ENCODE measurements at places on chromosomes 1 and 21.

GRCh38 chr1:3864884-3865283, 7.6 kb downstream of the DFFB start:
- no peak for DNase-seq

- peak; percentile 25 for DNase-seq
Observed at GRCh38 chr21:33578959-33579542, 9.4 kb downstream of the DONSON start.

GRCh38 chr1:204207136-204207616, 6.6 kb downstream of the GOLT1A start:
- DNase-seq: no peak

DNA sequence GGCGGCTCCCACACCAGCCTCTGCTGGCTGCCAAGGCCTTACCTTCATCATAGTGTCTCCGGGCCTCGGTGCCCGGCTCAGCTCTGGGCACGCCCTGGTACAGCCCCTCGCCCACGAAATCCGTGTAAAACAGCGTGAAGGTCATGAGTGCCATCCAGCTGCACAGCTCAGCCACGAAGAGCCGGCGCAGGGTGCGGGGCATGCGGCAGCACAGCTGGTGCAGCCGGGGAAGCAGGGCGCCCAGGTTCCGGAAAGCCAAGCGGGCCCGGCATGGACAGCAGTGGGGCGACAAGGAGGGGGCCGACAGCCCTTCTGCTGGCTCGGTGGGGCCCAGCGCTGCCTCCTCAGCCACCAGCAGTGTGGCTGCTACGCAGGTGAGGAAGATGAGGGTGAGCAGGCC, 17.5 kb downstream of the SLC45A3 start:
- DNase-seq: no peak

GRCh38 chr1:53373246-53373645, 45.4 kb upstream of the LRP8 start:
- no peak for DNase-seq

GRCh38 chr1:245060684-245061374, 94.0 kb upstream of the KIF26B start:
- DNase-seq: peak; percentile 76

GRCh38 chr1:107964336-107965109, 457 bp downstream of the VAV3 start:
- peak; percentile 17 for DNase-seq

DNA sequence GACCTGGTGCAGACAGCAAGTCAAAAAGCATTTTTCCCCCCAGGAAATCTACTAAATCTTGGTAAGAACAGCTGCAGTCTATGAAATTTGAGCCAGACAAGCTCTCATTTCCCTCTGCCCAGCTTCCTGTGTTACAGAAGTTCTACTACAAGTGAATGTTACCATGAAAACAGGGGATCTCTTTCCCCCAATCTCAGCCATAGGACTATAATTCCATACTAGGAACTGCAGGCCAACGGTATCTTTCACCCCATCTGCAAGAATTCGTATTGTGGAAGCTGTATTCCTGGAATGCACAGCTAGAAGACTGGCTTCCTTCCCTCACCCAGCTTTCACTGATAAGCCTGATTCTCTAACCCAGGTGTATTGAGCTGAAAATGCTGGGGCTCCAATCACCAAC, 1655.4 kb downstream of the BRINP3 start:
- DNase-seq: peak; percentile 60

- DNase-seq: no peak
Observed at GRCh38 chr1:234760303-234760723, 150.3 kb upstream of the IRF2BP2 start.

DNA sequence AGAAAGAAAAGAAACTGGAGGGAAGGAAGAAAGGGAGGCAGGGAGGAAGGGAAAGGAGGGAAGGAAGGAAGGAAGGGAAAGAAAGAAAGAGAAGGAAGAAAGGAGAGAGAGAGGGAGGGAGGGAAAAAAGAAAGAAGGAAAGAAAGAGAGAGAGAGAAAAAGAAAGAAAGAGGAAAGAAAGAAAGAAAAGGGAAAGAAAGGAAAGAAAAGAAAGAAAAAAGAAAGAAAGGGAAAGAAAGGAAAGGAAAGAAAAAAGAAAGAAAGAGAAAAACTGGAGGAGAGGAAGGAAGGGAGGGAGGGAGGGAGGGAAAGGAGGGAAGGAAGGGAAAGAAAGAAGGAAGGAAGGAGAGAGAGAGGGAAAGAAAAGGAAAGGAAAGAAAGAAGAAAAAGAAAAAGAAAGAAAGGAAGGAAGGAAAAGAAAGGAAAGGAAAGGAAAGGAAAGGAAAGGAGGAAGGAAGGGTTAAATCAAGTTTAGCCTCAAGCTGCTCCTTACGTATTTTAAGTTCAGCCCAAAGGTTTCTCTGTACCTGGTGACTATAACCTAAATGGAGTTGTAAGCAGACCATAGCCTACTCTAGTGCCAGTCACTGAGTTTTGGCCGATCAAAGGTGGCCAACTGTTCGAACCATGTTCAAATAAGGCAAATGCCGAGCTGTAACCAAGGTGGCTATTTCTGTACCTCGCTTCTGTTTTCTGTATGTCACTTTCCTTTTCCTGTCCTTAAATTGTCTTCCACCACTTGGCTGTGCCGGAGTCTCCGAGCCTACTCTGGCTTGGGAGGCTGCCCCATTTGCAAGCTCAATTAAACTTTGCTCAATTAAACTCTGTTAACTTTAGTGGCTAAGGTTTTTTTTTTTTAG, 37.8 kb upstream of the TMPRSS2 start:
- DNase-seq: no peak

GRCh38 chr1:27397110-27397509, 4.7 kb downstream of the GPR3 start:
- DNase-seq: no peak

GRCh38 chr1:115706587-115707425, 61.7 kb downstream of the CASQ2 start:
- DNase-seq: peak; percentile 49

DNA sequence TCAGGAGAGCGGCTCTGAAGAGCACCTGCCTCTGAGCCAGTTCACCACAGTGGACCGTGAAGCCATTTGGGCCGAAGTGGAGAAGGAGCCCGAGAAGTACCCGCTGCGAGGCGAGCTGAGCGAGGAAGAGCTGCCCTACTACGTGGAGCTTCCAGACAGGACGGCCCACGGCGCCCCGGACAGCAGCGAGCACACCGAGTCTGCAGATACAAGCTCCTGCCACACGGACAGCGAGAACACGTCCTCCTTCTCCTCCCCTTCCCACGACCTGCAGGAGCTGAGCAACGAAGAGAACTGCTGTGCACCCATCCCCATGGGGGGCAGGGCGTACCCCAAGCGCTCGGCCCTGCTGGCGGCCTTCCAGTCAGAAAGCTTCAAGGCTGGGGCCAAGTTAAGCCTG, 74.9 kb upstream of the MORC3 start:
- DNase-seq: no peak

DNA sequence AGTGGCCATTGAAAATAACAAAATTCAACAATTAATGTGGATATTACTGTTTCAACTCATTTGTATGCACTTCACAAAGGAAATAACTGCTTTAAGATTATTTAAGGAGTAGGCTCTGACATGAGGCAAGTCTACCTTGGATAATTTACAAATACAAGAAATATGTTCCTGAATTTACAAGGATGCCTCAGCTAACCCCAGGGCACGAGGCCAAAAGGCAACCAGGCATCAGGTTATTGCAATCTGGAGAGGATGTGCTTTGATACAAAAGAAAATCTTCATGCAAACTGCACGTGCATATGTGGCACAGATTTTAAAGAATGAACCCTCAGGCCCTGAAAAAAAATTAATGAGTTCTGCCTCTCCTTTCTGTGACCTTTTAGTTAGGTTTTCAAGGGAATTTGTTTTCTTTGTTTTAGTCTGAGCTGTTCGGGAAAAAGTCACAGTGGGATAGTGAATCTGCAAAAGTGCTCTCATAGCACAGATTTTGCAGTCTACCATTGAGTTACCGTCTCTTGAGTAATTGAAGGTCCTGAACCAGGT, 1304.2 kb upstream of the ADGRL4 start:
- no peak for DNase-seq

DNA sequence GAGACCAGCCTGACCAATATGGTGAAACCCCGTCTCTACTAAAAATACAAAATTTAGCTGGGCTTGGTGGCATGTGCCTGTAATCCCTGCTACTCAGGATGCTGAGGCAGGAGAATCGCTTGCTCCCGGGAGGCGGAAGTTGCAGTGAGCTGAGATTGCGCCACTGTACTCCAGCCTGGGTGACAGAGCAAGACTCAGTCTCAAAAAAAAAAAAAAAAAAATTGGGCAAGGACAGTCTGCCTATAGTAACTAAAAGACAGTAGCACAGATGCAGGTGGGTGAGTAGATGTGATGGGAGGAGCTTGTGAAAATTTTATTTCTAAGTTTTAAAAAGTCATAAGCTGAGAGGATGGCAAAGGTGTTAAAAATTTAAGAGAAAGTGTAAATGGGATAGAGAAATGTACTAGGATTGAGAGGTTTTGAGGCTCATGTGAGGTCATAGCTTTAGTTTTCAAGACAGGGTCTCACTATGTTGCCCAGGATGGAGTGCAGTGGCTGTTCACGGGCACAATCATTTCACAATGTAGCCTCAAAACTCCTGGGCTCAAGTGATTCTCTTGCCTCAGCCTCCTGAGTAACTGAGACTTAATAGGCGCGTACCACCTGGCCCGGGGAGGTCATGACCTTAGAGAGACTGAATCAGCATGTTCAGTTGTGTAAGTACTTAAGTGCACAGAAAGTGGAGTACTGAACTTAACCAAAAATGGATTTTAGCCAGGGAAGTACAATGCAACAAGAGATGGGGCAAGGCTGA, 33.7 kb downstream of the PTP4A2 start:
- DNase-seq: peak; percentile 79

DNA sequence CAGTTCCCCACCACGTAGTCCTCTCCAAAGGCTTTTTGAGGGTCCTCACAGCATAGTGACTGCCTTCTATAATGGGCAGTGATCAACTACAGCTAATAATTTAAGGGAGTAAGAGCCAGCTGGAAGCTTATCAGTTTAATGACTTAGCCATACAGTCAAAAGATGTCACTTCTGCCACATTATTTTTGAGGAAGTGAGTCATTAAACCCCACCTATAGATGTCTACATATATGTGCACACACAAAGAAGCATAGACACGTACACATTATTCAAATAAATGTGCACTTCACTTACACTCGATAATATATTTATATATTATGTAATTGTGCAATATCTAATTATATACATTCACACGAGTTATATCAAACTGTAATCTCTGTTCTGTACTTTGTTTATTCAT, 1704.7 kb downstream of the KCNT2 start:
- DNase-seq: no peak

DNA sequence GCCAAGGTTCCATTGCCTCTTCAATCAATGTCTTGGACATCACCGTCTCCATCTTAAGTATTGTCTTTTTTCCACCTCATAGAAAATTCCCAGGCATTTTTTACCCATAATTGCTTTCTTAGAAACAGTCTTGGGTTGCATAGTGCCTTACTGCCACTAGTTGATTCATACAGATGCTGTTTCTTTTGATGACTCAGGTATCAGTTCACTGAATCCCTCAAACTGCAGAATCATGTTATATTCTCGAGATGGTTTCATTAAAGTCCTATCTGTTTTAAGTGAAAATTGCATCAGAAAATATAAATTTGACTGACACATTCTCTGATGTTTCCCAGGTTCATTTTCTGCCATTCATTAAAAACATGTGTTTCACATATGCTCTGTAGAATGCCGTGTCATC, 1489.1 kb downstream of the BRINP3 start:
- DNase-seq: peak; percentile 12

DNA sequence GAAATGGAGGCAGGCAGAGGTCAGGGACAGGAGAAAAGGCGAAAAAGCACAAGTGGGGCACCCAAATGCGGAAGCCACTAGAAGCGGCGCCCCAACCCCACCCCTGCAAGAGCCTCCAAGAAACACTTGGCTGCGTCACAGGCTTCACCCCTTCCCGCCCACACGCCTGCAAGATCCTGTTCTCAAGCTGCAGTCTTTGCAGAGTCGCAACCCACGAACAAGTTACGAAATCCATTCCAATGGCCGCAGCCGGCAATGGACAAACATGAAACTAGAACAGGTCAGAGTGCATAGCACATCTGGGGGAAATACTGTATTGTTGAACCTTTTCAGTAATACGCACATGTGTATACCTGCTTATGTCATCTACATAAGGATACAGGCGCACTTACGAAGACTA, 103.6 kb downstream of the PSMG1 start:
- peak; percentile 86 for DNase-seq

DNA sequence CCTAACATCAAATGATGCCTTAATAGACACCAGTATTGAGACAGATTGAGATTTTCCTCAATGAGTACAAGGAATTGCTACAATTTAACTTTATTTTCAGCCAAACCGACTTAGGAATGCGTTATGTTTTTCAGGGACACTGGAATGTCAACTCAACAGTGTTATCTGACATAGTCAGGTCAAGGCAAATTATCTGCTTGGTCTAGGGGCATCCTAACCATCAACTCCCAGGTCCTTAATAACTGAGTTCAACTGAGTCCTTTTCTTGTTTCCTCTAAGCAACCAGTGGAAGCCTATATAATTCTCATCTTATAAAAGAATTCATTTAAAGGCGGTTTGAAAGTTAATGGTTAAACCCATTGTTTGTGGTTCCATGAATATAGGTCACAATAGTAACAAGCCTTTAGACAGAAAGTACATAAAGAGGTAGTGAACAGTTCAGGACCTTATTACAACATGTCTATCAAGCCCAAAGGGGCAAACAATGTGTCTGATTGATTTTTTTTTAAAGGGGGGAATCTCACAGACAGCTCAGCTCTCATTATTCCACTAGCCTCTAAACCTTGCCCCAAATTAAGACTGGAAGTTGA, 32.3 kb upstream of the NR5A2 start:
- DNase-seq: no peak

- peak; percentile 53 for DNase-seq
Observed at GRCh38 chr1:151147132-151147503, 687 bp upstream of the SEMA6C start.

DNA sequence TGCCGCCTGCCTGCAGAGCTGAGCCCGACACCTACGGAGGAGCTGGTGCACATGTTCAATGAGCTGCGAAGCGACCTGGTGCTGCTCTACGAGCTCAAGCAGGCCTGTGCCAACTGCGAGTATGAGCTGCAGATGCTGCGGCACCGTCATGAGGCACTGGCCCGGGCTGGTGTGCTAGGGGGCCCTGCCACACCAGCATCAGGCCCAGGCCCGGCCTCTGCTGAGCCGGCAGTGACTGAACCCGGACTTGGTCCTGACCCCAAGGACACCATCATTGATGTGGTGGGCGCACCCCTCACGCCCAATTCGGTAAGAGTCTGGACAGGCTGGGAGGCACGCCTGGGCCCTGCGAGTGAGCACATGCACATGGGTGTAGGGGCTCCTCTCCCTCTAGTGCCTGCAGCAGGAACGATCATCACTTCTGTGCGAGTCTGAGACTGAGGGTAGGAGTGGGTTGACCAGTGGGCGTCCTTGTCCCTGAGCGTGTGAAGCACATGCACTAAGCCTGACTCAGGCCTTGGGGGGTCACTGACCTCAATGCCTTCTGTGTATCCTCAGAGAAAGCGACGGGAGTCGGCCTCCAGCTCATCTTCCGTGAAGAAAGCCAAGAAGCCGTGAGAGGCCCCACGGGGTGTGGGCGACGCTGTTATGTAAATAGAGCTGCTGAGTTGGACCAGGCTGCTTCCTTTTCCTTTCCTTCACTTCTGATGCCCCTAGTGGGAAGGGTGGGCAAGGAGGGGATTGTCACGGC, 6.9 kb downstream of the DMAP1 start:
- peak; percentile 65 for DNase-seq
